ENCODE measurements at places on chromosomes 3 and 15.
A peak's percentile ranks its signal among the peaks of the same experiment; 100 is the strongest.

DNA sequence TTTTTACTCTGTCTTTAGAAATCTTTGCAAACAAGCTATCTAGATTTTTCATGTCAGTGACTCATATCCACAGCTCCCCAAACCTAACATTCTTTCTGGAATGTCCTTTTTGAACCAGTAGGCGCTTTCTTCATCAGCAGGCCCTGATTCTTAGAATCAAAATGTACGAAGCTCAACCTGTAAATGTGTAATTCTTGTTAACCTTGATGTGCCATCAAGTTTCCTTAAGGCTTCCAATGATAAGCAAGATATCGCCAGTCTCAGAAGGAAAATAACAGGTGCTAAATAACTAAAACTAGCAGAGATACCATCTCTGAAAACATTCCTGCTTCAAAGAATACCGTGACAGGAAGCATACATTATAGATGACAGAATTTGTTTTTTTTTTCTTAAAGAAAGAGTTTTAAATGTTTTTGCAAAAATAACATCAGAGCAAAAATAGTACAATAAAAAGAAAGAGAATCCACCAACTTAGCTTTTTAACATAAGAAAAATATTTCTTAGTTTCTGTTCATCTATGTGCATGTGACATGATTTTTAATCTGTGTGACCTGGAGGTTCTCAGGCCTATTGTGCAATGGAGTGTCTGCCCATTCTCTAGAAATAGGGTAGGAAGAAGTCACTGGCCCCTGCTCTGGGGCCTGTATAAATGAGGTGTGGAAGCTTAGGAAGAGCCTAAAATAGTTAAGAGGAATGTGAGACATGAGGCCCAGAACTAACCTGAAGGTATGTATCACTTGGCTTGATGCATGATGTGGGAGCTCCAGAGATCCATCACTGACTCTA, 14.7 kb upstream of the SECISBP2L start:
- no peak for DNase-seq

- no peak for DNase-seq
Observed at GRCh38 chr3:157151151-157151550, 8.8 kb downstream of the CCNL1 start.

DNA sequence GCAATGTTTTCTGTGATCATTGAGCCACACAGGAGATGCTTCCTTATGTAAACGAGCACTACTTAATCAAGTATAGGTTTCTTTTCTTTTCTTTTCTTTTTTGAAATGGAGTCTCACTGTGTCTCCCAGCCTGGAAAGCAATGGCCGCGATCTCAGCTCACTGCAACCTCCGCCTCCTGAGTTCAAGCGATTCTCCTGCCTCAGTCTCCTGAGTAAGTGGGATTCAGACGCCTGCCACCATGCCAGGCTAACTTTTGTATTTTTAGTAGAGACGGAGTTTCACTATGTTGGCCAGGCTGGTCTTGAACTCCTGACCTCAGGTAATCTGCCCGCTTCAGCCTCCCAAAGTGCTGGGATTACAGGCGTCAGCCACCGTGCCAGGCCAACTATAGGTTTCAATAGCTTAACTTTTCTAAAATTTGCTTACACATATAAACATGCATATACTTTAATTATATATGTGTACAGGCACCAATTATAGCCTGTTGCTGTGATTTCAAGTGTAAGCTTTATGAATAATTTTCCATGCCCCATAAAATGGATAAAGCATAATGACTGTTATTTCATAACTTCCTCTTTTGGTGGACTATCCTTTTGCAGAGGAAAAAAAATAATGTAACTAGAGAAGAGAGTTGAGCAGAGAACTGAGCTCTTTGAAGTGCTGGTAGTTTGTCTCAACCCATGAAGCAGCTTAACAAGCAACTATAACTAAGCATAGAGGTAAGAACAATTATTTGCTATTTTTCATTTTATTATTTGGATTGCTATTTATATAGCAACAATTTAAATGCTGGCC, 24.8 kb upstream of the MBNL1 start:
- no peak for DNase-seq

- DNase-seq, result no peak
Observed at GRCh38 chr3:128648940-128649663, 1.5 kb downstream of the RPN1 start.

- DNase-seq, result no peak
Observed at GRCh38 chr3:193710286-193711165, 117.5 kb downstream of the OPA1 start.

GRCh38 chr3:195859846-195860411, 48.2 kb upstream of the MUC4 start:
- no peak for DNase-seq

DNA sequence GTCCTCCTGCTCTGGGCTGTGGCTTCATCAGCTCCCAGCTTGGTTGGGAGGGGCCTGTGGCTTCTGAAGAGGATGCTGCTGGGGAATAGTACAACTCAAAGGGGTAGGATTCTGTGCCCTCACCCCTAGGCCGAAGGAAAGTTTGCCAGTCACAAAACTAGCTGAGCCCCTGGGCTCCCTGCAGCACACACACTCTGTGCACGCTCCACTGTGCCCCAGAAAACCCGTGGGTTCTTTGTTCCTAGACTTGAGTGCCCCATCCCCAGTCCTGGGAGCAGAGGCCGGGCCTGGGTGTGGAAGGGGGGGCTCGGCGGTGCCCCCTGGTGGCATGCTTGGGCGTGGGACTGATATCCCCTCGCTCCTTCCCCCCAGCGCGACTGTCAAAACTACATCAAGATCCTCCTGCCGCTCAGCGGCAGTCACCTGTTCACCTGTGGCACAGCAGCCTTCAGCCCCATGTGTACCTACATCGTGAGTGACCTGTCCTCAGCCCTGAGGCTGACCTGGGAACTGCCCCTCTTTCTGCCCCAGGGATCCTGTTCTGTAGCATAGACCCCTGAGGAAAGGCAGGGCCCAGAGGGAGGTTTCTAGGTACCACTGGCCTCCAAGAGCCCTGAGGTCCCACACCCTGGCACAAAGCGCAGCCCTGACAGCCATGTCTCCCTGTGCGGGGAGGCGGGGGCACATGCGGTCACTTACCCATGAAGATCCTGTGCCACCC, 14.2 kb downstream of the CIB1 start:
- no peak for DNase-seq

DNA sequence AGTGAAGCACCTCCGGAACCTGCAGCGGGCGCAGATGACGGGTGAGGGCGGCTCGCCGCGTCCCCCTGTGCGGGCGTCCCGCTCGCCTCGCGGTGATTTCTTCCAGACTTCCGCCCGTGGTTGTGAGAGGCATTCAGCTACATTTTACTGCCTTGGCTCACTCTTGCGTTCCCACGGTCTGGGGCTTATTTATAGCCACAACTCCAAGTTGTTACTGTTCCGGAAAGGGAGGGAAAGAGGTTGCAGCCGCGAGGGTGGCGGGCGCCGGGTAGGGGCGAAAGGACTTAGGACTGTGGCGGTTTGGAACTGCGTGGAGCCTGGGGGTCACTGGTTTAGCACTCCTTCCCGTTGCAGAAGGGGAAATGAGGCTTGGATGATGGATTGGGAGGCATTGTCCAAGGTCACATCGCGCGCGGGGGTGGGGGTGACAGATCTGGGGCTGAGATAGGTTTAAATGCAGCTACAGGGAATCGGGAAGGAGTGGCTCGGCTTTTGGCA, 1.1 kb downstream of the HES1 start:
- DNase-seq, result peak; percentile 19

DNA sequence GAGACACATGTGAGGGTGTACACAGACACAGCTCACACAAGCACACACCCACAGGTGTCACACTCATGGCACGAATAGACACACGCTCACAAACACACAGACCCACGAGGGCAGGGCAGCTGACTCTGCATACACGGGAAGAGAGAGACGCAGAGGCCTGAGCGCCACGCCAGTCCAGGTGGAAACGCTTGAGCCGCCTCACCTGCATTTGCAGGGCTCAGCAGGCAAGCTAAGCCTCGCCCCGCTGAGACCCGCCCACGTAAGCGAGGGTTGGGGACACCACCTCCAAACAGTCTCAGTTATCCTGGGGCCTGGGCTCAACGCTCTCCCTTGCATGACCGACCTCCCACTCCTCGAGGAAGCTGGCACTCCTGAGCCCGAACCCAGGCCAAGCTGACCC, 73.2 kb downstream of the TLE3 start:
- no peak for DNase-seq

DNA sequence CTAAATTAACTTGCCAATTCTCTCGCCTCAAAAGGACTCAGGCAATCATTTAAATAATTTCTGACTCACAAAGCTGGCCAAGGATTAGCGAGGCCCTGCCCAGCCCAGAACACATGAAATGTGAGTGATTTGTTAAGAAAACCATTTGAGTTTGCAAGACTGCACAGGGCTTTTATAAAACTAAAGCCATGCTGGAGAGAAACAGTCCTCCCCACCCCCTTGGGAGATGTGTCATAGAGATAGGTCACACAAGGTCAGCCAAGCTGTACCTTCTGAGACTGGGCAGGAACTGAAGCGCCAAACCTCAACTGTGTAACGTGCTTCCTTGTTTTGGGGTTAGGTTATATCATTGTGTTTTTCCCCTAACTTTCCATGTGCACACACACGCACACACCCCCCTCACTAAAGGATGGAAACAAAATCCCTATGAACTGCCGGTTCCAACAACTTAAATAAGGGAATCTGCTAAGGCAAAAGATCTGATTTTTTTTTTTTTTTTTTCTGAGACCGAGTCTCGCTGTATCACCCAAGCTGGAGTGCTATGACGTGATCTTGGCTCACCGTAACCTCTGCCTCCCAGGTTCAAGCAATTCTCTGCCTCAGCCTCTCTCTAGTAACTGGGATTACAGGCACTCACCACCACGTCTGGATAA, 8.1 kb downstream of the SPATA12 start:
- DNase-seq, result peak; percentile 49

DNA sequence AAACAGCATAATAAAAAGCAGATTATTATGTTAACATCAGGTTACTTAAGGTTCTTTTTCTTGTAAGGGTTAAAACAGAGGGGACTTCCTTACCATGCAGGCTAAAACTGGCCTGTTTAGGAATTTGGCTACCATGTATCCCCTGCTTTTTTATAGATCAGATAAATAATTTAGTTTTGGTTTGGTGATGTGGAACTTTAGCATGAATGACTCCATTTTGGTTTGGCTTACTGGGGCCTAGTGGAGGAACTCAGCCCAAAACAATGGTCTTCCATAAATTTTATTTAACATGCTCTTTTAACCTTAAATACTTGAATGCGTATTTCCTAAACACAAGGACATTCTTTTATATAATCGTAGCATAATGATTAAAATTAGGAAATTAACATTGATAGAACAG, 18.9 kb downstream of the GALK2 start:
- DNase-seq, result no peak

DNA sequence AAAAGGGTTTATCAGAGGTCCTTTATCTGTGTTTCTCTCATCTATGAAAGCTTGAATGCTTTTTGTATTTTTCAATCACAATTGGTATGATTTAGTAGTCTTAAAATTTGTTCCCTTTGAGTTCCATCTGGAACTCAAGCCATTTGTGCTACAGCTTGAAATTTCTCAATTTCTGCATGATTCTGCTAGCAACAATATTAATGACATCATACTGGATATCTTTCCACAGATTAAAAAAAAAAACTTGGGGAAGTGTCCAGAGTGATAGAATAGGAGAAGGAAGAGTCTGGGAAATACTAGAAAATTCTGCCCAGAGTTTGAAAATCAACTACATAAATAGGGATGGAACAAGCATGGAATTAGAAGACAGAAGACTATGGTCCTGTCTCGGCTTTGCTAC, 9.3 kb upstream of the FBN1 start:
- no peak for DNase-seq

DNA sequence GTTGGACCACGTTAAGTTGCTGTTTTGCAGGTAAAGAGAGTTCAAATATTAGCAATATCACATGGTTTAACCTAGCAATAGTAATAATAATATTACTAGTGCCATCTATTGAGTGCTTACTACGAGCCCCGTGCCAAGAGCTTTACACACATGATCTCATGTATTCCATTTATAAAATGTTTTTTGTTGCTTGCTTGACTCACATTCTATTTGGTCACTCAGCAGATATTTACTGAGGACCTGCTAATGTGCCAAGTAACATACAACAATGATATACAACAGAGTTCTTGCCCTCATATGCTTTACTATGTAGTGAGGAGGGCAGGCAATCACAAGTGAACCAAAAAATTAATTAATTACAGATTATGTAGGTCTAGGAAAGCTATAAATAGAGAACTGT, 36.7 kb downstream of the CTDSPL start:
- no peak for DNase-seq

GRCh38 chr3:10281951-10282350, 10.8 kb downstream of the GHRL start:
- no peak for DNase-seq

- no peak for DNase-seq
Observed at GRCh38 chr3:61617651-61618050, 56.3 kb downstream of the PTPRG start.

Data from HTR-8/SVneo (cell line).